ENCODE measurements at places on chromosomes 7 and 10. TPM values are rescaled to one million over a fixed set of nuclear protein-coding genes. Genes with fewer than 3 reads are reported as not detected.

GRCh38 chr10:13642293-13642692, 55.5 kb downstream of the PRPF18 start:
- no peak for DNase-seq

The OR6B1 gene
- polyA plus RNA-seq: not detected

The UCMA gene
- not detected for polyA plus RNA-seq

GRCh38 chr10:114458955-114459354, 54.7 kb upstream of the AFAP1L2 start:
- DNase-seq: peak; percentile 54

- DNase-seq: no peak
Measured at GRCh38 chr7:100376066-100376465, 2.8 kb downstream of the PILRA start.

- no peak for DNase-seq
Measured at GRCh38 chr10:70774810-70775678, 10.1 kb downstream of the TBATA start.
